NCI-H1105 (cell line): ENCODE measurements at places on chromosomes 16 and 17.

DNA sequence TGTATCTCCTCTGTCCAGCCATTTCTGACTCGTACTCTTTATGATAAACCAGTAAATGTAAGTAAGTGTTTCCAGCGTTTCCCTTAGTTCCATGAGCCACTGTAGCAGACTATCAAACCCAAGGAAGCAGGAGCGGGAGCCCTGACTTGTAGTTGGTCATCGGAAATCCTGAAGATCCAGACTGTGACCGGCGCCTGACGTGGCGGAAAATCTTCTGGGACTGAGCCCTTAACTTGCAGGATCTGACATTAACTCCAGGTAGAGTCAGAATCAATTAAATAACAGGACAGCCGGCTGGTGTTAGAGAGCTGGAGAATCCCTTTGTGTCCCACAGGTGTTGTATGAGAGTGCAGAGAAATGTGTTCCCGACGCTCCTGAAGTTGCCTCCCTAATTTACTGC, 4.0 kb downstream of the GLOD4 start:
- DNase-seq, result no peak

- no peak for DNase-seq
Observed at GRCh38 chr17:73317513-73318426, 6.0 kb upstream of the CDC42EP4 start.

DNA sequence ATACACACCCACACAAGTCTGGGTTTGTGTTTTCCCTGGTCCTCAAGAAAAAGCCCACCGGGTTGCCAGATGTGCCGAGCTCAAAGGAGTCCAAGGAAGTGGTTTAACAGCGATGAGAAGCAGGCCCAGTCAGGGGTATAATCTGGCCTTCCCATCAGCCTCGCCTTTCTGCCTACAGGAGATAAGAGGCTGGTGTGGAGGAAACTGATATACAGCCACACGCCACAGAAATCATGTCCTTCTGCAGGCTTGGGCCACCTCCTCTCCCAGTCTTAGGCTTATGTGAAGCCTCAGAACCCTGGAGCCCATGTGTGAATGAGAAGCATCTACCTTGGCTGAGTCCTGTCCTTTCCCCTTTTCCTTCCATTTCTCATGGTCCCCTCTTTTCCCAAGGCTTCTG, 43.6 kb upstream of the MMP2 start:
- no peak for DNase-seq

DNA sequence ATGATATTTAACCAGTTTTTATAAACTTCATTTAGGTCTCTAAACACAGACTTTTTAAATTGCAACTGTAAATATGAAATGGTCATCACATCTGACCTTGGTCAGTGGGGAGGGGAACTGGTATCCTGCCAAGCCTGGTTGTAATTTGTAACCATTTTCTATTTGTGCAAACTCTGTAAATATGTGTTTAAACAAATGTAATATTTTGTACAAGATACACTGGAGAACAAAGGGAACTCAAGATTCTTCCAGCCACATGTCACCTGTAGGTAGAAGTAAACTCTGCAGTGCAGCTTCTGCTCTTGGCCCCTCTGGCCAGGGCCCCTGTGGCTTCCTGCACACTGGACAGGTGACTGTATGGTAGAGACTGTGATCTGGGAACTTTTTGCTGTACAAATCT, 35.8 kb downstream of the AKAP1 start:
- no peak for DNase-seq

DNA sequence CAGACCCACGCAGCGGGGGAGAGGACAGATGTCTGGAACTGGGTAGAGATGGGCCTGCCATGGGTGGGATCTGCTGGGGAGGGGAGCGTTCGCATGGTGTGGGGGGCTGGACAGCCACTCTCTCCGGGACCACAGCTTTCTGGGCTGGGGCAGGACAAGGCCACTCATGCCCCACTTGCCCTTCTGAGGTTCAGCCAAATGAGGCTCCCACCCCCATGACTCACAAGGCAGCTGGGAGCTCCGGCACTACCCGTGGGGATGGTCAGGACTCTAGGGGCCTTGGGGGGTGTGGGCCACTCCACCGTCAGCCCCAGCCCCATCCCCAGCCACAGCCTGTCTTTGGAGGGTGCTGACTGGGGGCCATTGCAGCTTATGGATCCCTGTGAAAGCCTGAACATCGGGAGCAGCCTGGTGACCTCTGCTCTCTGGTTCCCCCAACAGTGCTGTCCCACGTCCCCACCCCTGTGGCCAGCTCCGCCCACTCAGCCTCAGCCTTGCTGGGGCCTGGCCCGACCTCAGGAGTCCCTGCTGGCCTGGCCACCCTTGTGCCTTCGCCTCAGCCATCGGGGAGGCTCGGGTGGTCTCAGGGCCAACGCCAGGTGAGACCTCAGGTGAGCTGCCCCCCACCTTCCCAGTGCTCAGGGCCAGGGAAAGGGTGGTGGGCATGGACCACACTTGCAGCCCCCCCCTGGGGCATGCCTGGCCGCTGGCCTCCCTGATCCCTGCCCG, 4.7 kb upstream of the CDH15 start:
- DNase-seq, result no peak

DNA sequence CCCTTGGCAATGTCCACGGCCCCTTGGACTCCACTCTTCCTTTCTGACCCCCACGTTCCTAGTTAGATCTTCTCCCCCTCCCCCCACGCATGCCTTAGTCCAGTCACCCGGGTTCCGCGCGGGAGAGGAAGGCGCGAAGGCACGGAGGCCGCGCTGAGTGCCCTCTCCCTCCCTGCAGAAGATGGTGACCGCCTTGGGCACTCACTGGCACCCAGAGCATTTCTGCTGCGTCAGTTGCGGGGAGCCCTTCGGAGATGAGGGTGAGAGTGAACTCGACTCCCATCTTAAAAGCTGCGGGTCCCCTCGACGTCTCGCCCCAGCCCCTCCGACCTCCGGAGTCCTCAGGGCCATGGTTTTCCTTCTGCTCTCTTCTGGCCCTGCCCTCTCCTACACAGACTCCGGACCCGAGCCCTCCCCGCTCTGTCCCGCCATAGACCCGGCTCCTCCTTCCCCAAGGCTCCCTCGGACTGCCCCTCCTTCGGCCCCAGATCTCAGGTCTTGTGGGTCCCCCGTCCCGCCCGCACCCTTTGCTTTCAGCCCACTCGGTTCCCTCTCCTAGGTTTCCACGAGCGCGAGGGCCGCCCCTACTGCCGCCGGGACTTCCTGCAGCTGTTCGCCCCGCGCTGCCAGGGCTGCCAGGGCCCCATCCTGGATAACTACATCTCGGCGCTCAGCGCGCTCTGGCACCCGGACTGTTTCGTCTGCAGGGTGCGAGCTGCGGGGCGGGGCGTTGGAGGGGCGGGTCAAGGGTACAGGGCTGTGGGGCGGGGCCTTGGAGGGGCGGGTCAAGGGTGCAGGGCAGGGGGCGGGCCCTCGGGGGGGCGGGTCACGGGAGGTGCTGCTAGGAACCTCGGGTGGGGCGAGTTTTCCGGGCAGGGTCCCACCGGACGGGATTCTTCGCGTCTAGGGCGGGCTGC, 4.6 kb downstream of the TGFB1I1 start:
- DNase-seq, result no peak

DNA sequence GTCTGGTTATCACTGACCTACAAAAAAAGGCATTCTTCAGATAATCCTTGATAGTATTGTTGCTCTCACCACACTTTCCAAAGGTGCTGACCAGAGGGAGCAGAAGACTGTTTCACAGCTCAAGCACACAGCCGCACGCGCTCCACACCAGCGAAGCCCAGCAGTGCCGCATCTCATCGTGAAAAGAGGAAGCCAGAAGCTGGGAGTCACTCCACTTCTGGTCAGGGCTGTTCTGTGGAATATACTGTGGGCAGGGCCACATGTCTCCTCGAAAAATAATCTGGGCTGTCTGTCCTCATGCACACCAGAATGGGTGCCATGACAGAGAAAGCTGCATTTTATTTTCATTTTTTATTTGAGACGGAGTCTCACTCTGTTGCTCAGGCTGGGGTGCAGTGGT, 7.3 kb upstream of the PRSS36 start:
- no peak for DNase-seq

- DNase-seq, result no peak
Observed at GRCh38 chr16:53753431-53753830, 49.5 kb downstream of the FTO start.

GRCh38 chr16:55021595-55022475, 91.2 kb downstream of the IRX5 start:
- DNase-seq, result no peak

- DNase-seq, result no peak
Observed at GRCh38 chr17:6269478-6269877, 165.4 kb downstream of the AIPL1 start.

DNA sequence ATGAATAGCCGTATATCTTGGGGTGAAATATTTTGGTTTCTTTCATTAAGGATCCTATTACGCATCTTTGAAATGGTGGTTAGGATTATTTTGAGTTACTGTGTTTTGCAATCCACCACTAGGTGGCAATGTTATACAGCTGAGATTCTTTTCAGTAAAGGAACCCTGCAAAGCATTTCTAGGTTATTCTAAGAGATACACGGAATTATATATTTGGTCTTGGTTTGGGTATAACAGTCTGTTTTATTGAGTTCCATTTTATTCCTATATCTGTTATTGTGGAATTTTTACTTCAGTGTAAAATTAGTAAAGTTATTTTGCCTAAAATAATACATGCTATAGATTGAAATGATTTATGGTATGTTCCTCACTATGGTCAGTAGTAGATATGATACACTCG, 62.9 kb upstream of the CPHXL start:
- DNase-seq, result peak; percentile 2

DNA sequence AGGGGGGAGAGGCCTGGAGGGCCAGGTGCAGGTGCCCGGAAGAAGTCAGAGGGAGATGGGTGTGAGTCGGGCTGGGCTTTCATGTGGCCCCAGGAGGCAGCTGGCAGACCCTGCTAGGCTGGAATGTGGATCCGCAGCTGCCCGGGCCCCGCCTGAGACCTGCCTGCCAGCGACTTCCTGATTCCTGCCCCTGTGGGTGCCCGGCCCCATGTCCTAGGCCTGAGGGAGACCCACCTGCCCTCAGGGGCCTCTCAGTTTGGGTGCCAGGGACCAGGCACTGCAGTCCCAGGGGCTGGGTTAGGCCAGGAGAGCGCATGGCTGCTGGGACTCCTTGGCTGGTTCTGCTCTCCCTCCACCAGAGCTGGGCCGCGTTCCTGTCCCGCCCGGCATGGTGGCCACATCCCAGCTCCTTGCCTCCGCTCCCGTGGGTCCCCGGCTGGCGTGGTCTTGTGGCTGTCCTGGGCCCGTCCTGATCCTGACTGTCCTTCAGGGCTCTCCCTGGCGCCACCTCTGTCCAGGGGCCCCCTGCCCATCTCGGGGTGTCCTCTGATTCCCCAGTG, 22.1 kb upstream of the SPNS2 start:
- DNase-seq, result no peak

DNA sequence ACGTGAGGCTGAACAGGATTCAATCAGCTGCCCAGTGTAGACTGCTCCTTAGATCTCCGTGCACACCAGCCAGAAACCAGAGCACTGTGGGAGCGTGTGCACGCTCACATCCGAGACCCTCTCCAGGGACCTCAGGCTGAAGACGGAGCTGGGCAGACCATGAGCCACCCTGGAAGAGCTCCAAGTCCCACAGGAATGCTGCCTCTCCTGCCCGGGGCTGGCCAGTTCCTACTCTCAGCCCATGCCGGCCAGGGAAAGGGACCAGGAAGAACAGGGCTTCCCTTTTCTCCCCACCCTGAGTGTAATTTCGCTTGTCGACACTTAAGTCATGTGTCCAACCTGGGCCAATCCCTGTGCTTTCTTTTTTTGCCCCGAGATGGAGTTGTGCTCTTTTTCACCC, 6.9 kb downstream of the ALYREF start:
- DNase-seq, result no peak

DNA sequence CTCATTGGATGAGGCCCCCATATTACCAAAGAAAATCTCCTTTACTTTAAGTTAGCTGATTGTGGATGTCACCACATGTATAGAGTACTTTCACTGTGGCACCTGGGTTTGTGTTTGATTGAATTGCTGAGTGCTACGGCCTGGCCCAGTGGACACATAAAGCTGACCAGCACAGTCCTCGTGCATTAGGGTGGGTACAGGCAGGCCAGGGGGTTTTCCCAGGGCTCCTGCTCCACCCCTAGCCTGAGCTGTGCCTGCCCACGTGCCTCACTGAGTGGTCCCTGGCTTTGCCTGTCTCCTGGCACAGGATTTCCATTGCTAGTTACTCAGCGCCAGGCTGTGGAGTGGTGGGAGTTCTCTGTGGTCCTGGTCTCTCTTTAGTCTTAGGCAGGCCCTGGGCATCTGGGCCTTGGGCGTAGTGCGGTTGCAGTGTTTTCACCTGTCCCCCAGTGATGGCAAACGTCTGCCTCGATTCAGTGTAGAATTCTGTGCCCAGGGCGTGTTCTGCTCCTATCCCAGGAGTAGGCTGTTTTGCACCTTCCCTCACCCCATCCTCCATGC, 86.0 kb downstream of the RPTOR start:
- DNase-seq, result no peak

- DNase-seq, result no peak
Observed at GRCh38 chr17:19327031-19327783, 35.3 kb downstream of the B9D1 start.

DNA sequence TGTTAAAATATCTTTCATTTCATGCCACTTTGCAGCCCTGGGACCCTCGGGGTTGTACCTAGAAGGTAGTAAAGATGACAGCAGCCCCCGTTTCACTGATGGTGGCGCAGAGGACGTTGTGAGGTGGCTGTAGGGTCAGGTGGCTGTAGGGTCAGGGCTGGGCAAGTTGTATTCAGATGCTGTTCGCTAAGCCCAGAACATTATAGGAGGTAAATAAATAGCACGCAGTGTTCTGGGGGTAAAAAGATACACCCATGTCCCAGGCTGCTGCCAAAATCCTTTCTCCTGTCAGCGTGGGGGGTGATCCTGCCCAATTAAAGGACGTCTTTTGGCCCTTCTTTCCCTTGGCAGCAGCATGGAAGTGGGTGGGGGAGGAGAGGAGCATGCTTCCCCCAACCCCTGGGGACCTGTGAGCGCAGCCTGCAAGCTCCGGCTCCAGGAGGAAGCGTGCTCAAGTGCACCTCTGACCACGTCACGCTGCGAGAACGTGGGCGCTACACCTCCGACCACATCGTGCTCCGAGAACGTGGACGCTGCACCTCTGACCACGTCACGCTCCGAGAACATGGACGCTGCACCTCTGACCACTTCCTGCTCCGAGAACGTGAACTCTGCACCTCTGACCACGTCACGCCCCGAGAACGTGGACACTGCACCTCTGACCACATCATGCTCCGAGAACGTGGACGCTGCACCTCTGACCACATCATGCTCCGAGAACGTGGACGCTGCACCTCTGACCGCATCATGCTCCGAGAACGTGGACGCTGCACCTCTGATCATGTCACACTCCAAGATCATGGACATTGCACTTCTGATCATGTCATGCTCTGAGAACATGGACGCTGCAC, 182.1 kb downstream of the RPTOR start:
- DNase-seq, result no peak

- DNase-seq, result no peak
Observed at GRCh38 chr17:55186937-55187770, 77.6 kb upstream of the HLF start.
